PC-9 (cell line): ENCODE measurements at places on chromosomes 4 and X. TPM values are rescaled to one million over a fixed set of nuclear protein-coding genes. Genes with fewer than 3 reads are reported as not detected.

DNA sequence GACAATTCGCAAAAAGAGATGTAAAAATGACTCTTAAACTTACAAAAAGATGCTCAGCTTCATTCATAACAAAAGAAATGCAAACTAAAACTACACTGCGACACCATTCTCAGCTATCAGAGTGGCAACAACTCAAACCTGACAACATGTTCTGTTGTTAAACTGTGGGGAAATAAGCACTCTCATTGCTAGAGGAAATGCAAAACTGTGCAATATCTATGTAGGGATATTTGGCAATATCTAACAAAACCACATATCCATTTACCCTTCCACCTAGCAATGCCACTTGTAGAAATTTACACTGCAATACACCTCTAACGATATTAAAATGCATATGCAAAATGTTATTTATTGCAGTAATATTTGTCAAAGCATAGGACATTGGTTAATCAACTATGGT, 78.3 kb upstream of the EGFL6 start:
- H3K36me3 ChIP-seq: no peaks in the 10 kb centered on the region
- H3K4me3 ChIP-seq: no peak overlapping the region
- H3K4me1 ChIP-seq: peaks cover 28% of the 10 kb centered on the region
- no peak overlapping the region for H3K27ac ChIP-seq
- H3K27me3 ChIP-seq: no peaks in the 10 kb centered on the region
- DNase-seq: no peak

Gene SPP1
- total RNA-seq: 212 and 249 TPM in 2 replicates

DNA sequence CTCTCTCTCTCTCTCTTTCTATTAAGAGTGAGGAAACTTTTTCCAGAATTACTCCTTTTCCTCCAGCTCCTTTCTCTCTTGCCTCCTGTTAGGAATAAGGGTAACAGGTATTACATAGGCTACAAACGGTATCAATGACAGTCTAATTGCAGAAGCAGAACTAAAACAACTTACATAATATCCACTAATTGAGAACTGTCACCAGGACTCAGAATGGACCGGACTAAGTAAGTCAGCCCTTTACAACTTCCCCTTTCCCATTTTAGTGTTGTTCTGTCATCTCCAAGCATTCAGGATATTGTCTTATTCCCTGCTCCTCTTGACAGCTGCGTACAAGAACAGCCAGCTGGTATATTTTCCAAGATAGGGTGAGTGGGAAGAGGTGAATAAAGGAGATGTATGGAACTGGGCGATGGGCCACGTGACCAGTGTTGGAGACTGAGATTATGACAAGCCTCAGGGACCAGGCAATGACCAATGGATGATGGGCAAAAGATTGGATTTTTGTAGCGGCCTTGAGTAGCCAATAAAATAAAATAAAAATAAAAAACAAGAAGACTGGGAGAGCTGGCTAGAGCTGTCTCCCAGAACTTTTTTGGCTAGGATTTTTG, 2.3 kb upstream of the FNIP2 start:
- no peaks in the 10 kb centered on the region for H3K4me1 ChIP-seq
- no peak for DNase-seq
- H3K4me3 ChIP-seq: no peak overlapping the region
- H3K36me3 ChIP-seq: no peaks in the 10 kb centered on the region
- H3K27ac ChIP-seq: no peak overlapping the region
- H3K27me3 ChIP-seq: no peaks in the 10 kb centered on the region

DNA sequence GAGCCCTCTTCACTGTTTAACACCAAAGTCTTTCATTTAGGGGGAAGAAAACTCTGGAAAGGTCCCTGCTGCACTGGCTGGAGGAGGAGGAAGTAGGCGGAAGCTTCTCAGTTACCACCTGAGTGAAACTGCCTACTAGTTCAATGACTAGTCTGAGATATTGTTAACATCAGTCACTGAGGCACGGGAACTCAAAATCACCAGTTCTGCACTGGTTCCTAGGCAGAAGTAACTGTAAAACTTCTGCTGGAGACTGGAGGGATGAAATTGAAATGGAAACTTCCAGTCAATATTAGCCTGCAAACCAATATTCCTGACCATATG, 178.3 kb downstream of the SNCA start:
- no peaks in the 10 kb centered on the region; the same call in 1 of the 2 replicates for H3K4me1 ChIP-seq
- H3K27ac ChIP-seq: no peak overlapping the region
- no peak for DNase-seq
- no peak overlapping the region for H3K4me3 ChIP-seq
- H3K36me3 ChIP-seq: no peaks in the 10 kb centered on the region

- no peak overlapping the region for H3K27ac ChIP-seq
- no peaks in the 10 kb centered on the region for H3K36me3 ChIP-seq
- DNase-seq: no peak
- H3K4me3 ChIP-seq: no peak overlapping the region
- no peaks in the 10 kb centered on the region for H3K27me3 ChIP-seq
These were observed 3.8 kb downstream of the IL21 start for GRCh38 chr4:122616915-122617596.

DNA sequence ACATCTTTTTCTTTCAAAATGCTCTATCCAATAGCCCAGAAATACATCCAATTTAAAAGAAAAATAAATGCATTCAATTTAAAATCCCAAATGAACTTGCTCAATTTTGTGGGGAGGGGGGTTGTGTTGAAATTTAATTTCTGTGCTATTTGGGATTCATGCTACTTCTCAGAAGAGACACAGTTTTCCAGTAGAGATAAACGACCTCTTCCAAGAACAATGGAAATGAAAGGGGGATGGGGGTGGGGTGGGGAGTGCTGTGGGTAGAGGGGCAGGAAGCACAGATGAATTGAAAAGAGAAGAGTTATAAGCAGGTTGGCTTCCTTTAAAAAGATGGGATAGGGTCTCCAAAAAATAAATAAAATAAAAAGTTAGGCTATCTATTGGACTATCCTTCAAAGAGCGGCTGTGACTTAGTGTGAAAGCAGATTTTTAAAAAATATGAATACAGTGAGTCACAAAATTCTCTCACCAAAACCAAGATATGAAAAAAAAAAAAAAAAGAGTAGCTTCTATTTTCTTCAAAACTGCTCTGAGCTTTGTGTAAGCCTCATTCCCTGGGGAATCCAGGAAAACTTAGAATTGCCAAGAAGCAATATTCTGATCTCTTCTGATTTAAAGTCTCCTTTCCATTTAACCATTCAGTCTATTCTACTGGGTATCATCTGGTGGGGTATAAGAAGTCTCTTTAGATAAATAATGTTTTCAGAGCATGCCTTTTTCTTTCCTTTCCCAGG, 324.3 kb downstream of the PTTG2 start:
- H3K36me3 ChIP-seq: no peaks in the 10 kb centered on the region
- no peak for DNase-seq
- H3K4me3 ChIP-seq: no peak overlapping the region
- peaks cover 16% of the 10 kb centered on the region for H3K4me1 ChIP-seq
- H3K27me3 ChIP-seq: no peaks in the 10 kb centered on the region
